Peyer's patch (tissue), 4 donors: ENCODE measurements at places on chromosomes 13 and 19. TPM values are rescaled to one million over a fixed set of nuclear protein-coding genes. Genes with fewer than 3 reads are reported as not detected.

DNA sequence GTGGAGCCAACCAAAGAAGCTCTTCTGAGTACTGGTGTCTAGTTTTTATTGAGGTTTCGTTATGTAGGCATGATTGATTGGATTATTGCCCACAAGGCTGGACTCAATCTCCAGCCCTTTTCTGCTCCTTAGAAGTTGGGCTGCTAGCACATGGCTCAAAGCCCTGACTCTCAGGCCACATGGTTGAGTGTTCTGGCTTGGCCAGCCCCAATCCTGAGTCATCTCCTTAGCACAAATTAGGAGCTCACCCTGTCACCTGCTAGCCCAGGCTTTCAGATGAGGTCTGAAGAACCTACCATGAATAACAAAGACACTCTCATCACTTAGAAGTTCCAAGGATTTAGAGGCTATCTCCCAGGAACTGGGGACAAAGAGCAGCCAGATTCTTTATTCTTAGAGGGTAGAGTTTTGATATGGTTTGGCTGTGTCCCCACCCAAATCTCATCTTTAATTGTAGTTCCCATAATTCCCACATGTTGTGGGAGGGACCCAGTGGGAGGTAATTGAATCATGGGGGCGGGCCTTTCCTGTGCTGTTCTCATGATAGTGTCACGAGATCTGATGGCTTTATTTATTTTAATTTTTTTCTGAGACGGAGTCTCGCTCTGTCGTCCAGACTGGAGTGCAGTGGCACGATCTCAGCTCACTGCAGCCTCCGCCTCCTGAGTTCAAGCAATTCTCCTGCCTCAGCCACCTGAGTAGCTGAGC, 11.3 kb downstream of the DPY19L3 start:
- DNase-seq, result no peak

GRCh38 chr19:12287958-12288500, 6.7 kb downstream of the ZNF44 start:
- no peak for DNase-seq

DNA sequence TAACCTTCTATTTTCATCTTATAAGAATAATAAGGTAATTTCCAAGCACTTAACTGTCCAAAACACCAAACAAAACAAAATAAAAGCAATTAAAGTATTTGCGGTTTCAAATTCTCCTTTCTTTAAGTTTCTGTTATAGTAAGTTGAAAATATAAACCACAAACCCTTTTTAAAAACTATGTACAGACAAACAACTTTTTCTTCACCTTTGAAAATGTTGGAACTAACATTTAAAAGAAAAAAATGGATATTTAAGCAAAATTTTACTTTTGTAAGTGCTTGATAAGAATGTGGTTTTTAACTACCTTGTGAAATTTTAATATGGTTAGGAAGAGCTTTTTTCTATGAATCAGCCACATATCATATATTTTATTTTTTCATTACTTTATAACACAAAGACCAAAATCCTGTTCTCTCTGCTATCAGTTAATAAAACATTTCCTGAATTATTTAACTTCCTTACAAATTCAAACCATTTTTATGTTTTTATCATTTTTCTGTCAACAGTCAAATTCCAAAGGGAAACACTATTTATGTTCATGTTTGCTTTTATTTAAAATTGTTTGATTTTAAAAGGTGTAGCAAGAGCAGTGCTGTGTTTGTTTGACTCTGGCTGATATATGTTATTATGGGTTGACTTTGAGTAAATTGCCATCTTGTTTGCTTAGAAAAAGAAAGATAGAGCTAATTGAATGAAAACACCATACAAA, 554.1 kb upstream of the KLHL1 start:
- DNase-seq, result no peak

DNA sequence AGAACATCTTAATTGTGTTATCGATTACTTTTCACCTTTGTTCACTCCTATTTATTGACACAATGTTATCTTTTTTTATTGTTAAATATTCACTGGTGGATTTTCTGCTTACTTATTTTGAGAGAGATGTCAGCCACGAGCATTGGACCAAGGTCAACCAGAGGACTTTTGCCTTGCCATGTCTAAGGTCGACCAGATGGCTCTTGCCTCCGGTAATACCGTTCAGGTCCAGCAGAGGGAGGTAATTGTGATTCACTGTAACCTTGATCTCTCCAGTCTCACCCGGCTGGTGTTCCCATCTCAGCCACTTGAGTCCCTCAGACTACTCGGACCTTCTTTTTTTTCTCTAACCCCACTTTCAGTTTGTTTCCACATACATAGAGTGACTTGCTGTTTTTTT, 1438.1 kb downstream of the UQCRFS1 start:
- no peak for DNase-seq

DNA sequence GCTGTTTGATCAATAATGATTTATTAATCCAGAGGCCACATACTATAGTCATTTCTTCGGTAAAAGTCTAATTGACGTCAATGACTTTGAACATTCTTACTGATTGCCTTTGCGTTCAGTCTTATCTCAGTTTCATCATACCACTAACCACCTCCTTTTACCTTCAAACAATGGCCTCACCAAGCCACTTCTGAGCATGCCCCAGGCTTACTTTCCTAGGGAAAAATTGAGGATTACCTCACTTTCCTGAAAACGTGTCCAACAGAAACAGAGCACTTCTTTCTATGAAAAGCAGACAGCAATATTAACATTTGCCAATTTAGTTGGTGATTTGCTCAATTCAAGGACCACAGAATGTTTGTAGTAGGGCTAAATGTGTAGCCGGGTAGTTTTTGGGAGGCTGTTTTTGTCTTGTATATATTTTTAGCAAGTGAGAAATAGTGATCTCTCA, 157.6 kb downstream of the KLF5 start:
- DNase-seq, result no peak

NANOS2 gene
- total RNA-seq, result not detected
